ENCODE measurements at places on chromosomes 7 and 10.

DNA sequence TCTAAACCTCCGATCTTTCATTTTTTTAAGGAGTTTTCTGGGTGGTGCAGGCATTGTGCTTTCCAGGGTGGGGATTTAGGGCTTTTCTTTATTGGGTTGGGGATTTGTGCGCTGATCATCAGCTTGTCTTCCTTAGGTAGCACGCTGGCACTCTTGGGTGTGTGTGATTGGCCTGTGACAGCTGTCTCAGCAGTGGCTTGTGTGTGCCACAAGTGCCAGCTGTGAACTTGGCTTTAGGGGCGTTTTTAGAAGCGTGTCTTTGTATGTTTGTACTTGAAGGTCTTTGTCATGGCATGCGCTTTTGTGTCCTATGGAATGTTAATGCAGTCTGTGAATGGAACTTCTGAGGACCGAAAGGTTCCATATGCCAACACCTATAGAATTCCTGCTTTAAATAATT lies 788 bp downstream of the AKAP9 start:
- no peak for DNase-seq

DNA sequence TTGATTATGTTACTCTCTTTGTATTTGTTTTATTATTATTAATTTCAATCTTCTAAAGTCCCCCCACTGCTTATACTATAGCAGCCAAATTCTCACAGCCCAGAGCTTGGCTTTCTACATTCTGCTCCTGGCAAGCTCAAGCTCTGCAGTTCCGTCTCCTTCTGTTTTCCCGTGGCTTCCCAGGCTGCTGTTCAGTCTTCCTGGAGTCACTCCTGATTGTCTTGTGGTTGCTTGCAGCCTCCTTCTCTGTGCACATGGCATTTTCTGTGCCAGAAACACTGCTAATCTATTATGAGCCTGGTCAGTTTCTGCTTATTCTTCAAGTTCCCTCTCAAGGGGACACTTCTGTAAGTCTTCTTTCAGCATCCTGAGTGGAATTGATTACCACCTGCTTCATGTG lies 533.7 kb upstream of the IGFBP3 start:
- DNase-seq, result no peak

- no peak for DNase-seq
These were observed 87.5 kb upstream of the ZNF92 start for GRCh38 chr7:65285906-65286864.

DNA sequence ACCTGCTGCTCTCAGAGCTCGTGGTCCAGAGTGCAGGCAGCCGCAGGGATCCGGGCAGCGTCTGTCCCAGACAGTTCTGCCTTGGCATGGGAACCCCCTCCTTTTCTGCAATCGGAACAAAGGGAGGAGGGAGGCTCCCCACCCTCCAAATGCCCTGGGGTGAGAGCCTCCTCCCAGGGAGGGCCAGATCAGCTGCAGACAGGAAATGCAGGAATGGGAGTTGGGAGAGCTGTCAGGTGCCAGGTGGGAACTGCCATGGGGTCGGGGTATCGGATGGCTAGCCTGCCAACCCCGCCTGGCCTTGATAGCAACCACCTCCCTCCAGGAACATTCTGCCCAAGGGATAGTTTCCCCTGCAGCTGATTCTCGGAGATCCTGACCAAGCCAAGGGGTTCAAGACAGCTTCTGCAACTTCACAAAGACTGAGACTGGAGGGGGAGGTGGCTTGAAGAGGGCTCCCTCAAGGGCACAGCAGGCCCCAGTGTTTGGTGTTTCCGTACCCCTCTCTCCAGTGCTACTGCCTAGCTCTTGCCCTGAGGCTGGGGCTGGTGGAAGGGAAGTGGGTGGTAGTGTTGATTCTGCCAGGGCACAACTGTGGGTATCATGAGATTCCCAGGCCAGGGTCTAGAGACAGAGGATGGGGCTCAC lies at the start of gene CALML5:
Gene CALML5, minus strand, starts transcription at position 78 of the 648 bp plus-strand sequence. CDS start 132 bp downstream, outside the sequence.
- no peak for DNase-seq

- no peak for DNase-seq
These were observed 2.6 kb downstream of the MRPS33 start for GRCh38 chr7:141012044-141012685.

- DNase-seq, result no peak
These were observed 287.6 kb downstream of the TWIST1 start for GRCh38 chr7:18829858-18830285.

DNA sequence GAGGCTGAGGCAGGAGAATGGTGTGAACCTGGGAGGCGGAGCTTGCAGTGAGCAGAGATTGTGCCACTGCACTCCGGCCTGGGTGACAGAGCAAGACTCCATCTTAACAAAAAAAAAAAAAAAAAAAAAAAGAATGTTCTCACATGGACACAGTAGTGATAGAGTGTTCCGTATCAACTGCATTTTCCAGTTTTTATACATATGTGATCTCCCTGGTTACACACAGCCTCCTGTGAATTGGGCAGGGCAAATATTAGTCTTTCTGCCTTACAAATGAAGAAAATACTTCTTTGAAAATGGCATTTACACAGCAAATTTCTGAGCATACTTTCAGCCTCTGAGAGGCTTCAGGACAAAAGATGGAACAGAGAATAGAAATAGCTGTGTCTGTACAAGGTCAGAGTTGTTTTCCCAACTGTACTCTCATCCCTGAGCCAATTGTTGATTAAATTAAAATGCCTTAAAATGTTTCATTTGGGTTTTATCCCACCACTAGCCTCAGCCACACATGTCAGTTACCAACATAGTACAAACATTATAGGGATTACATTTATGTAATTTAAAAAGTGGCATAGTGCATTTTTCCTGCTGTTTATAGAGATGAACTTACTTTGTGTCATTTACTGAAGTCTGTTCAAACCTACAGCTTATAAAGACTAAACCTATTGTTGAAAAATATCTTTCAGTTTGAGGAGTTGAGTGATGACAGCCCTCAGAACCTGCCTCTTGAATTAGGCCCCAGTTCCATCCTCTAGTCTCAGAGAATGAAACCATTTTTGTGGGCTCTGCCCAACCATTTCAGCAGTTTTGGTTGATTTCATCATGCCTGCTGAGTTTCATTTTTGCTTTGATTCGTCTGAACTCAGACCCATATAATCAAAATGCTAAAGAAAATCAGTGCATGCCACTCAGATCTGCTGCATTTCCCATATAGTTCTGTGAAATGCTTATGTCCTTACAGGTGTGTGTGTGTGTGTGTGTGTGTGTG lies 609.4 kb upstream of the C7orf33 start:
- no peak for DNase-seq

DNA sequence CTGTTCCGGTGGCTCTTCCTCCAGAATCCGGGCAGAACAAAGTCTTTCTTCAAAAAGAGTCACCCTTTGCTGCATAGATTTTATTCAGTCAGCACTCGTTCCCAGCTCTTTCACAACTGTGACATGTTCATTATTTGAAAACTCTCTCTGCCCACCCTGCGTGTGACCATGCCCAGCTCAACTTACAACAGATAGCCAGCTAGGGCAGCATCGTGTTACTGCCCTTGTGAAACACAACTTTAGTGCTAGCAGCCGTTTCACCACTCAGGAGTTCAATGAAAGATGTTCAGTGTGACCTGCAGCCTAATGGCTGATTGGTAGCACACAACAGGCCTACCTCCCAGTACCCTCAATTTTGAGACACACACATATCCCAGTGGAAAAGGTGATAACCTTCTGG lies 57.9 kb downstream of the ZNF438 start:
- DNase-seq, result no peak

GRCh38 chr10:69303632-69304051 lies 25.3 kb downstream of the HK1 start:
- DNase-seq, result no peak

- DNase-seq, result no peak
These were observed 8.9 kb downstream of the ANXA11 start for GRCh38 chr10:80196270-80196949.

GRCh38 chr7:1455241-1455939 lies 3.9 kb downstream of the MICALL2 start:
- DNase-seq, result no peak

DNA sequence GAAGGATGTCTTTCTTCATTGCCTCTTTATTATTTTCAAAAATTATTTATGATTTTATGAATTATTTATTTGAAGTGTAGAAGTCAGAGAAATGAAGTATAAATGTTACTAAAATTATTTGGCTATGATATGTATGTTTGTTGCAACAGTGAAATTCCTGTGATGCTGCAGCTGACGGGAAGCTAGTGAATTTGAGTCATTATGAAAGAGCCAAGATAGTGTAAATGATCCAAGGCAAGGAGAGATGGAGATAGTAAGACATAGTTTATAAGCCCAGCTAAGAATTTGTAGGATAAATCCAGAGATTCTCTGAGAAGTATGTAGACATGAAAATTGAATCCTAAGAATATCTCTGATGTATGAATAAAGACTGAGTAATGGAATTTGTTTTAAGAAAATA lies 30.8 kb downstream of the CASD1 start:
- DNase-seq, result no peak

- no peak for DNase-seq
These were observed 655 bp downstream of the SP8 start for GRCh38 chr7:20786049-20786412.

DNA sequence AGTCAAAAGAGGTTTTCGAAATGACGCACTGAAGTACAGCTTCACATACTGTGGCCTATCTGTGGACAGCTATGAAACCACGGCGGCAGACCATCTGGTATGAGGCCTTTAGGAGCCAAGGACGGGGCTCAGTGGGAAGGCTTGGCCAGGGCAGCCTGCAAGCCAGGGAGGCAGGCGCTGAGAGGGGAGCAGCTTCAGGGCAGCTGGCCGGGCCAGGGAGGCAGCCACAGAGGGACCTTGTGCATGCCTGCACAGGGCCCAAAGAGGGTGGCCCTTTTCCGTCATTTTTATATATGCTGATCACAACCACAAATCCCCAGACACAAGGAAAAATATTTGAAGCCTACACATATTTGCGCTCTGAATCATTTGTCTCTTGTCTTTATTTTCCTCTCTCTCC lies 13.5 kb downstream of the CALD1 start:
- DNase-seq, result no peak

DNA sequence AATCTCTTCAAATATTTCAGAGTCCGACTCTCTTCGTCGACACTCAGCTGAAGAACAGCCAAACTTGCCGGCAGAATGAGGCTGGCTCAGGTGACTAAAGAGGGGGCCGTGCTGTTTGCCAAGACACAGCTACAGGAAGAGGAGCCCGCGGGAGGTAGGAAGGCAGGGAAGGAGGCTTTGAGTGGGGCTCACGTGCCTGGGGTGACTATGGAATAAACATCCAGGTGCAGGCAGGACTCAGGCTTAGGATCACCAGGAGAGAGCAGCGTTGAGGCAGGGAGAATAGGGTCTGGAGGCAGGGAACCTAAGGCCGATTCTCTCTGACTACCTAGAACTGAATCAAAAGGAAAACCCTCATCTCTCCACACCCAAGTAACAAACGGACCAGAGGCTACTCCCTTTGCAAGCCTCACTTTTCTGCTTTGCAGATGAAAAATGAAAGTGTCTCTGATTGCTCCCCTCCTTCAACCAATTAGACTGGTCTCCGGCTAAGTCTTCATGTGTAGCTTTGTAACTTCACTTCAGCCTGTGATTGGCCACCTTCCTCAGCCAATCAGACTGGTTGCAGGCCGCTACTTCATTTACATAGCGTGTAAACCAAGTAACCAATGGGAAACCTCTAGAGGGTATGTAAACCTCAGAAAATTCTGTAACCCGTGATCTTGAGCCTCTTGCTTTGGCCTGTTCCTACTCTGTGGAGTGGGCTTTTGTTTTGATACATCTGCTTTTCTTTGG lies 19.7 kb upstream of the BNIP3 start:
- peak; percentile 66 for DNase-seq

DNA sequence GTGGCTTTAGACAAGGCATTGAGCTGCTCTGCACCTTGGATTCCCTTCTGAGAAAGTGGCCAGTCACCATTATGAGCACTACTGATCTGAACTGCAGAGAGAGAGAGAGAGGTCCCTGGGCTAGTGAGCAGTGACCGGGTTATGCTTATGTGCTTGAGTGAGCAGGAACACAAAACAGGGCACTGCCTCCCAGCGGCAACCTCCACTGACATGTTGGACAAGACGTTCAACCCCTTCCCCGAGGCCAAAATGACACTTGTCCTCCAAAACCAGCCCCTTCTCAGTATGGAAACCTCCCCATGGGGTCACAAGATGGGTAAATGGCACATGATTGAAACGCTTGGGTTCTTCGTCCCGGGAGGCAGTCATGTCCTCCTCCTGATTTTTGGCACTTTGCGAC lies 339.4 kb upstream of the ZMIZ1 start:
- no peak for DNase-seq

DNA sequence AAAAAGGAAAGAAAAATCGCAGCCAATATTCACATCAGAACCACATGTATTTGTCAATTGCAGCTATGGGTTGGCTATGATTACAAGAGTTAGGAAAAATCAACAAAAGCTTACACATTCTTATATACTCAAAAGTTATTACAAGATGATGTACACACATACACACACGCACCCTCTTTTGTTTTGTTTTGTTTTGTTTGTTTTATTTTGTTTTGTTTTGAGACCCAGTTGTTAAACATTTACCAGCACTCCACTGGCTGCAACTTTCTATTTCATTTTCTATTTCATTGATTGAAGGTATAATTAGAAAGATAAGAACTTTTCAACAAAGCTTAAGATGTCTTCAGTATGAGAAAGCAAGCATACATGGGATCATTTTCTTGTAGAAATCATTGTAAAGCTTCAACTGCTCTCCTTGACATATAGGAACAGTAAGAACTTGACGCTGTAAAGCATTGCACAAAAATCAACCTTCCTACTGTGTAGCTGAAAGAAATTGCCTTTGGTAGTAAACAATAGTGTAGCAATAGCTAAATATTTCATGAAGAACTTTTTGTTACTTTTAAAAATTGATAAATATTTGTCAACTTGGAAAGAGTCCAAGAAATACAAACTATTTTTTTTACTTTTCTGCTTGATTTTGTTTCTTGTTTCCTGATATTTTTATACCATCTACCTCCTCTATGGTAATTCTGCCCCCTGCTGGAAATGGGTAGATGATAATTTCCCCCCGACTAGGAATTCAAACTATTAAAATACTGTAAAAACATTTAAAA lies 205.9 kb downstream of the MBL2 start:
- no peak for DNase-seq

- no peak for DNase-seq
These were observed 148.5 kb downstream of the KIAA1217 start for GRCh38 chr10:24357344-24358004.

DNA sequence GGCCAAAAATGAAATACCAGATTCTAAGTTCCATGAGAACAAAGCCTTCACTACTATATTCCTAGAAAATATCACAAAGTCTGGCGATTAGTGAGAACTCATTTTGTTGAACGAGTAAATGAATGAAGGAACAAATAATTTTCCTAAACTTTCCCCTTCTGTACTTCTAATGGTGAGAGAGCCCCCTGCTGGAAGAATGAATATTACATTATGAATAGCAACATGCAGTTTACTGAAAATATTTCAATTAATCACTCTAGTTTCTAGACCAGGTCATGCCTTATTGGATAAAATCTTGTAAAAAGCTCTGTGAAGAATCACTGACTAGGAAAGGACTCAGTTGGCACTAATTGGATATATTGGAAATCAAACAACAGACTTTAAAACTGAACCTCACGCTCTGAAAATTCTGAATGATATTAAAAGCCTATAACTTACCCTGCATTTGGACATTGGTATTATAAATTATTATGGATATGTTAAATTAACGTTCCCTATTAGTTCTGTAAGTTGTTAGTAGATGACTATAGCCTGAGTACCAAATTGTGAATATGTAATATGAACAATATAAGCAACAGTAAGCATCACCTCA lies 32.4 kb upstream of the MTPN start:
- DNase-seq, result no peak

All from NCI-H1436 treated with DMSO at 0.1 percent for 48 hours (cell line).